ENCODE measurements at places on chromosomes 11 and 22.

DNA sequence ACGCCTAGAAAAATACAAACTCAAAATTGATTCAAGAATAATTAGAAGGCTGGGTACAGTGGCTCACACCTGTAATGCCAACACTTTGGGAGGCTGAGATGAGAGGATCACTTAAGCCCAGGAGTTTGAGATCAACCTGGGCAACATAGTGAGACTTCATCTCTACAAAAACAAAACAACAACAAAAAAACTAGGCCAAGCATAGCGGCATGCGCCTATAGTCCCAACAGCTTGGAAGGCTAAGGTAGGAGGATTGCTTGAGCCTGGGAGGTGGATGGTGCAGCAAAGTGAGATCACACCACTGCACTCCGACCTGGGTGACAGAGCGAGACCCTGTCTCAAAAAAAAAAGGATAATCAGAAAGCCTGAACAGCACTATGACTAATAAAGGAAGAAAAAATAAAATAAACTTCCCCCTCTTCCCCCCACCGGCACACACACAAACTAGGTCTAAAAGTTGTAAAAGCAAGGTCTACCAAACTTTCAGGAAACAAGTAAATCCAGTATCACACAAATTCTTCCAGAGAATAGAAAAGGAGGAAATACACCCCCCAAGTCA, 35.8 kb downstream of the RRAS2 start:
- no peak for DNase-seq

DNA sequence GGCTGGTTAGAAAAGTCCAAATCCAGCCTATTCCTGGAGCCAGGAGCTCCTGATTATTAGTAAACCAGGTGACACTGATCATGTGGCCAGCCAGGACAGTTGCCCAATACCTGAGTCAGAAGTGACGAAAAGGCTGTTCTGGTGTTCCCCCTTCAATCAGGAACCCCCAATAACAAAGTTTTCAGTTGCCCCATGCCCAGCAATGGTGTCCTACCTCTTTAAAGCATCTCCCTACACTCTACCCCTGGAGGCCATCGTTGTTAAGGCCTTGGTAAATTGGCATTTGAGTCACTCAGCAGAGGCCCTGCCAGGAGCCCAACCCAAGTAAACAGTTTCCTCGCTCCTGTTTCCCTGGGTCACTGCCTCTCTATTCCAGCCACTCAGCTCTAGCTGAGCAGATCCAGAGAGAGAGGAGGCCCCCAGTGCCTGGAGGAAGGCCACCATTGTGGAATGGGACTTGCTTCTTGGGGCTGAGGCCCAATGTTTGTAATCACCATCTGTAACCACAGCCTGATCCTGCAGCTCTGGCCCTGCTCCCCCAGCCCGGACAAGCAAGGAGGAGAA, 25.0 kb downstream of the ARHGAP1 start:
- DNase-seq = no peak

DNA sequence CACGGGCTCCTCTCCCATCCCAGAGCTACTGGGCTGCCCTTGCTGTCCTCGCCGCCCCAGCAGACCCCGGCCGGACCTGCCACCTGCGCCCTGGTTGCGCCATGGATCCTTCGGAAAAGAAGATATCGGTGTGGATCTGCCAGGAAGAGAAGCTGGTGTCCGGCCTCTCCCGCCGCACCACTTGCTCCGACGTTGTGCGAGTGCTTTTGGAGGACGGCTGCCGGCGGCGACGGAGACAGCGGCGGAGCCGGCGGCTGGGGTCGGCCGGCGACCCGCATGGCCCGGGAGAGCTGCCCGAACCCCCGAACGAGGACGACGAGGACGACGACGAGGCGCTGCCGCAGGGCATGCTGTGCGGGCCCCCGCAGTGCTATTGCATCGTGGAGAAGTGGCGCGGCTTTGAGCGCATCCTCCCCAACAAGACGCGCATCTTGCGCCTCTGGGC, 382 bp downstream of the RASSF10 start:
- DNase-seq = no peak

DNA sequence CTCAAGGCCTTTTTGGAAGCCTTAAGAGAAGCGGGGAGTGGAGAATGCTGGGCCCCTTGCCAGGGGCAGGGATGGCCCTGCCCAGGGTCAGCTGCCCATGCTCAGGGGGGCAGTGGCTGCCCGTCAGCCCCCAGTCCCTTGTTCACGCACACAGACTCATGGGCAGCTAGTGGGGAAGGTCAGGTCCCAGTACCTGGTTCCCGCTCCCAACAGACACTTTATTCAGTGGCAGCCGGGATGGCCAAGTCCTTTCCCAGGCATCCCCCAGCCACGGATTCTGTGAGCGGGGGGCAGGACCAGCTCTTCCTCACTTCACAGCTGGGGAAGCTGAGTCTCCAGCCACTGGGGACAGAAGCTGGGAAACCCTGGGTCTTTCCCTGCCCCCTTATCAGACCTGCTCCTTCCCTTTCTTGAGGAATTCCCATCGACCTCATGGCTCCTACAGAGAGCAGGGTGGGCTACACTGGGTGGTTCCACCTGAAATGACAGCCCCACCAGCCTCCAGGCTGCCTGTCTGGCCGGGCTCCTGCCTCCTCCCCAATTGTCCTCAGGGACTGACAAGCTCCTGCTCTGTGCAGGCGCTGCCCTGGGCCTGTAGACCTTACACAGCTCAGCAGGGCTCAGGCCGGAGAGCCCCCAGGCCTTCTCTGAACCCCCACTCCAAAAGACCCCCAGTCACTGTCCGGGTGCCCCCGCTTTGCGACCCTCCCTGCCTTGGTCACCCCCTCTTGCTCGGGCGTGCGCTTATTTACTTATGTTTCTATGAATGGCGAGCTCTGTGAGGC, 61.0 kb upstream of the FGF3 start:
- no peak for DNase-seq

- DNase-seq = no peak
Measured at GRCh38 chr11:2929950-2930703, 907 bp upstream of the PHLDA2 start.

GRCh38 chr11:56916587-56916986, 72.1 kb upstream of the OR5AK2 start:
- DNase-seq = no peak

DNA sequence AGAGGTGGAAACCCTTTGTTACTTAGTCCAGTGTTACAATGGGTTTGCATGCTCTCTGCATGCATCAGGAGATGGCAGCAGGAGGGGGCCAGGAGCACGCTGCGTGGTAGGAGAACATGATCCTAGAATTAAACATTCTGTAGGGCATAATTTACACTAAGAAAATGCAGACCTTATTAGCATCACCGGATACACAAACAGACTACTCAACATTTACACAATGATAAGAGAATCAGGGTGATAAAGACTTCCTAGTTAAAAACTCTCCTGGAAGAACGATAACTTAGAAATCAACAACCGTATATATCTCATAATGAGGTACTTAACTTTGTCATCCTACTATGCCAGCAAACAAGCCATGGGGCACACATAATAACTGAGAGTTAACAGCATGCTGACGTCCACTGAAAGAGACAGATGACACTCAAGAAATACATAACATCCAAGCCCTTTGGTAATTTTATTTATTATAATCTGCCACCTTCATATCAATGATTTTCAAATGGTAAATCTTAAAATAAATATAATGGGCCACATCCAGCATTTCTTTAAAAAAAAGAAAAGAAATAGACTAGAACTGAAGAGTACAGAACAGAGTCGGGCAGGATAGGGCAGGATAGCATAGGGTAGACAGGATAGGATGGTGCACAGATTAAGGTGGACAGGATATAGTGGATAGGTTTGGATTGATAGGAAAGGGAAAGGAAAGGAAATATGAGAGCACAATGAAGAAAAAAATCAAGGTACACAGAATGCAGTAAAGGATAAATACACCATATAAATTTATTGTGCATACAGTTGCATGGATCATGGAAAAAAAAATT, 27.5 kb downstream of the CADM1 start:
- no peak for DNase-seq

DNA sequence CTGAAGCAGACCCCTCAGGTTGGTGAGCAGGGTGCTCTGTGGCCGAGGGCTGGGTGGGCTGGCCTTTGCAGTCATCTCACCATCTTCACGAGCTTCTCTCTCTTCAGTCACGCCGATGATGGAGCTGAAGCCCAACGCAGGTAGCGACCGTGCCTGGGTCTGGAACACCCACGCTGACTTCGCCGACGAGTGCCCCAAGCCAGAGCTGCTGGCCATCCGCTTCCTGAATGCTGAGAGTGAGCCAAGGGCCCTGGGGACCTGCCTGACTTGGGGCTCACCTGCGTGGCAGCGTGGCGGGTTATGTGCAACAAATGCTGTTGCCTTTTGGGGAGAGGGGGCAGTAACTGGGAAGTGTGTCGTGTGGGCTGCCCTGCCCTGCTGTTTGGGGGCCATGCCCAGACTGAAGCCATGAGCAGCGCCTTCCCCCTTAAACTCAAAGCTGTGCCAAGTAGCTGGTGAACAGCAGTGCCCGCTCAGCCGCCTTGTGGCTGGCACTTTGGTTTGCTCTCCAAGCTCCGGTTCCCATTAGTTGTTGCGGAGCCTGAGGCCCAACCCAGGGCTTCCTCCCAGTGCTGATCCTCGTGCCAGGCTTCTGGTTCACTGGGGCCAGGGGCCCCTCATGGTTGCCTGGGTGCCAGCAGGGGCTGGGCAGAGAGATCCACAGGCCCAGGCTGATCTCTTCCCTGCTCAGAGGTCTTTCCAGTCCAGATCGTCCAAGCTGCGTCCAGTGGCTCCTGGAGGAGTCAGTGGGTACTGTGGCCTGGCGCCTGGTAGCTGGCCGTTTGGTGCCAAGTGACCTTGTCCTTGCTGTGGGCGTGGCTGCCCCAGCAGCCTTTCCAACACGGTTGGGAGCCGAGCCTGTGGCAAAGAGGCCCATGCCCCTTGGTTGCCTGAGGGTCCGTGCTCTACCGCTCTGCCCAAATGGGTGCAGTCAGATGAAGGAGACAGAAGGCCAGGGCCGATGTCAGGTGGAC, 6.1 kb upstream of the ZDHHC8 start:
- no peak for DNase-seq

GRCh38 chr22:37943136-37943824, 10.1 kb downstream of the C22orf23 start:
- DNase-seq = no peak

GRCh38 chr11:118911880-118912741, 13.6 kb downstream of the BCL9L start:
- no peak for DNase-seq

GRCh38 chr11:61482513-61482912, 26.0 kb upstream of the LRRC10B start:
- DNase-seq = no peak

DNA sequence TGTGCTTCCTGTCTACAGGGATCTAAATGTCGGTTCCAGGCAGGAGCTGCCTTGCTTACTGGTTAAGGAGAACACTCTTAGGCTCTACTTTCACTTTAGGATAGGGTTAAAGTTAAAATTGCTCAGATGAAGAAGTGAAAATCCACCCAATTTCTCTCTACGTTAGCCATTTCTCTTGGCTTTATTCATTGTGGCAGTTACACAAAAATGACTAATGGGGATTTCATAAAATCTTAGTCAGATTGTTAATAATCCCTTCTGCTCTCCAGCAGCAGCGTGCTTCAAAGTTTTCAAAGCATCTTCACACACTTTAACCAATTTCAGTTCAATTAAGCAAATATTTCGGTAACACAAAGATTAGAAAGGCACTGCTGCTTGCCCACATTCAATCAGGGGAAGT, 58.4 kb upstream of the RCN1 start:
- DNase-seq = no peak

GRCh38 chr11:6992026-6992425, 28.1 kb downstream of the ZNF214 start:
- DNase-seq = no peak

- DNase-seq = no peak
Measured at GRCh38 chr22:47331750-47332149, 569.3 kb downstream of the TBC1D22A start.

DNA sequence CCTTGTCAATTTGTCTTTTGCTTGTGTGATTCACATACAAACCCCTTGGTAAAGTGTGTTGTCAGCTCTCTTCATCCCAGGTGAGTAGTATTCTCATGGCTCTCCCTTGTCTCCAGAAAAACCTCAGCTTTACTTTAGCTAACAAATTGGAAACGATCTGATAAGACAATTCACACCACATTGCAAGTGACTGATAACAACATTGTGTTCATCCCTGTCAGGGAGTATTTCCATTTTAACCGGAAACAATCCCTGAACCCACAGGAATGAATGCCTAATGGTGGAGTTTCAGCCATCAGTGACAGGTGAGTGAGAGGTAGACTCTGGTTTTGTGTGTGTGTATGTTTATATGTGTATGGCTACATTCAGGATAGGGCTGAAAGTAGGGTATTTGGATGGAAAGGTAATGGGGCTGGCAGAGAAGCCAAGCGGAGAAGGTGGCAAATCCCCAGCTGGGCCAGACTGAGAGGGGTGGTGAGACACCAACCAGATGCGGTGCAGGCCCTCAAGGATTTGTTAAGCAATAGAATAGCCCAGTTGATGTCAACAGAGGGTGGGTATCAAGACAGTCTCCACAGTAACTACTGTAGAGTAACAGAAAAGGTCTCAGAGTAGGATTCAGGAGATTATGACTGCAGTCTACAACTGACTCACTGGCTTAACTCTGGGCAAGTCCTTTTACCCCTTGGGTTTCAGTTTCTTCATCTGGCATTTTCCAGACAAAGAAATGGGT, 7.6 kb downstream of the LRRC51 start:
- no peak for DNase-seq

DNA sequence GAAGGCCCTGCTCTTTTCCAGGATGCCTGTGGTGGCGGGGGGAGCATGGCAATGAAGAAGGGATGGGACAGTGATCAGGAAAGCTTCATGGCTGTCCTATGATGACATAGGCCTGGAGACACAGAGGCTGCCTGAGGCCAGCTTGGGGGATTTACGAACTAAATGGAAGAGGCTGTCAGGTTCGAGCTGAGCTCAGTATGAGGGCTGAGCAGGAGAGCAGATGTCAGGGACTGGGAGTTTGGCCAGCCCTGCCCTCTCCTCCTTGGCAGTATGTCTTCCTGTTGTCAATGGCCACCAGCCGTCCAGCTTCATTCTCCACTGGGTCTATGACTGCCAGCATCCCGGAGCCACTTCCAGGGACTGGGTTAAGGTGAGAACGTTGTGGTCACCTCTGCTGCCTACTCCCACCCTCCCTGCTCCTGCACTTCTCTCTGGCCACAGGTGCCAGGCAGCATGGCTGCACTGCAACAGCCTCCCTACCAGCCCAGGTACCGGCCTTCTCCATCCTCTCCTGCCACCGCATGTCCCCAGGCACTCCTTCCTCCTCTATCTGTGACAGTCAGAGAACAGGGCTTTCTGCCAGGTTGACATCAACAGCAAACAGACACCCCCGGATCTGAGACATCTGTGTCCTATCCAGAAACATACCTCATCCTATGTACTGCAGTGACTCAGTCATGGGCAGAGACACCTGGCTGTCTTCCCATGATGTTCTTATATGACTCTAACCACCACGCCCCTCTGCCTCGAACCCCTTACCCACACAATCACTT, 75.1 kb downstream of the KIRREL3 start:
- no peak for DNase-seq

- DNase-seq = no peak
Measured at GRCh38 chr11:73374151-73374550, 2.0 kb upstream of the RELT start.

Data from NCI-H2107 (cell line).